ENCODE measurements at places on chromosomes 12 and 14.
A peak's percentile ranks its signal among the peaks of the same experiment; 100 is the strongest.

DNA sequence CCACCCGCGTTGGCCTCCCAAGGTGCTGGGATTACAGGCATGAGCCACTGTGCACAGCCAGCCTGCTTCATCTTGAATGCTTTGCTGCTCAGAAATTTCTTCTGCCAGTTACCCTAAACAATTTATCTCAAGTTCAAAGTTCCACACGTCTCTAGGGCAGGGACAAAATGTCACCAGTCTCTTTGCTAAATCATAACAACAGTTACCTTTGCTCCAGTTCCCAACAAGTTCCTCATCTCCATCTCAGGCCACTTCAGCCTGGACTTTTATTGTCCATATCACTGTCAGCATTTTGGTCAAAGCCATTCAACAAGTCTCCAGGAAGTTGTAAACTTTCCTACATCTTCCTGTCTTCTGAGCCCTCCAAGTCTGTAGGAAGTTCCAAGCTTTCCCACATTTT, 159.5 kb upstream of the DYRK2 start:
- DNase-seq: no peak

DNA sequence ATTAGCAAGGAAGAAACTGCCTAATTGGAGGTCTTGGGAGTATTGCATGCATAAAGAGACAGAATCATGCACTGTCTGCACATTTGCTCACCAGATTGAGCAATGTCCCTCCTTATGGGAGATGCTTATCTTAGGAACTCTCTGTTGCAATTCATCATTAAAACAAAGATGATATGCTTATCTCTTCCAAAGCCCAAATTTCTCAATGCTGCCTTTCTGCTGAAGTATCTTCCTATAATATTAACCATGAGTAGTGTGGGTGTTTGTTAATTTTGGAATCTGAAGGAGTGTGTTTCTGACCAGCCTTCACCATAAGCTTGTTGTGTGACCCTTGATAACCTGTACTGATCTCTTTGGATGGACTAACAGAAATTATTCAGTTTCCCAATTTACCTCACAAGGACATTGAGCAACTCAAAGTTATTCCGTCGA, 1257.6 kb upstream of the FLRT2 start:
- DNase-seq: no peak

DNA sequence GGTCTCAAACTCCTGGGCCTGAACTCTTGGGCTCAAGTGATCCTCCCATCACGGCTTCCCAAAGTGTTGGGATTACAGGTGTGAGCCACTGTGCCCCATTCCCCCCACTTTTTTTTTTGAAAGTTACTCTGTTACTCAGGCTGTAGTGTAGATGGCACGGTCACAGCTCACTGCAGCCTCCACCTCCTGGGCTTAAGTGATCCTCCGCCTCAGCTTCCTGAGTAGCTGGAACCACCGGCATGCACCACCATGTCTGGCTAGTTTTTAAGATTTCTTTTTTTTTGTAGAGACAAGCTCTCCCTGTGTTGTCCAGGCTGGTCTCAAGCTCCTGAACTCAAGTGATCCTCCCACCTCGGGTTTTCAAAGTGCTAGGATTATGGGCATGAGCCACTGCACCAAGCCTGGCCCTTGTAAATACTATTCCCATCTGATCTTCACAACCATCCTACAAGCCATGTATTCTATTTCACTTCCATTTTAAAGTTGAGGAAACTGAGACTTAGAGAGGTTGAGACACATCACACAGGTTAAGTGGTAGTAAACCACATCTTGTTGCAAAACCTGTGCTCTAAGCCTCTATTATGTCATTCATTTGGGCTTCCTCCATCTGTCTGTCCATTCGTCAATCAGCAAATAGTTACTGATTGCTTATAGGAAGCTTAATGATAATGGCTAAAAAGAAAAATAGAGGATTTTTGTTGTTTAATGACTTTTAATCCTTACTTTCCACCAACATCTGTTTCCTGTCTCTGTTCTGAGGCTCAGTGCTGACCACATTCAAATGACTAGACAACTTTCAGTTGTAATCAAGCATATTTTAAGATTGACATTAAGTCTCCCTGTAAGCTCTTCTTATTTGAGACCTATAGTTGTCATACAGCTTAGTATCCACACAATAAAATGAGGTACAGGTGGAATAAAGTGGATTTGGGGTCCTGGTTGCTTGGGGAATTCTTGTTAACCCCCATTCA, 9.2 kb downstream of the ASCL4 start:
- DNase-seq: no peak

GRCh38 chr12:1107669-1108068, 116.6 kb downstream of the ERC1 start:
- no peak for DNase-seq

DNA sequence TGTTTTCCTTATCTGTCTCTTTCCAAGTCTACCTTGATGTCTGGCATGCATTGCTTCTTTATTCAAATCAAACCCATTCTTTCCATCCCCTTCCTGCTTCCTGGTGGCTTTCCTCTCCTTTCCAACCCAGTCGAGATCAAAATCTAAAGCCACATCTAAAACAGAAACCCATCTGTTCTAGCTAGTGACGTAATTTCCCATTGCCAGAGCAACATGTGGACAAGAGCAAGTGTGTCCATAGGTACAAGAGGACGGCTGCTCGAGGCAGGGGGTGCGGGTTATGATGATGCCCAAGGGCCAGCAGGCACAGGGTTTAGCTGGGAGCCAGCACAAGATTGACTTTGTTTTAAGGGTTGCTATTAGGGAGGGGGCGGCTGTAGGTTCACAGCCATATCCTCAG, 7.0 kb downstream of the KRT80 start:
- no peak for DNase-seq

GRCh38 chr14:69495341-69495921, 10.9 kb downstream of the PLEKHD1 start:
- DNase-seq: no peak

- DNase-seq: peak; percentile 72
Observed at GRCh38 chr14:69615496-69616407, 4.4 kb downstream of the SUSD6 start.

- DNase-seq: no peak
Observed at GRCh38 chr14:40841886-40842285, 764.8 kb upstream of the LRFN5 start.

GRCh38 chr14:39731912-39732311, 299.7 kb upstream of the FBXO33 start:
- DNase-seq: no peak

GRCh38 chr14:63275611-63276010, 43.1 kb downstream of the GPHB5 start:
- DNase-seq: peak; percentile 53

- DNase-seq: no peak
Observed at GRCh38 chr14:68292441-68293215, 473.0 kb downstream of the RAD51B start.

GRCh38 chr12:91483471-91483985, 300.9 kb upstream of the DCN start:
- no peak for DNase-seq

GRCh38 chr12:104094284-104094683, 30.0 kb downstream of the HCFC2 start:
- no peak for DNase-seq

- no peak for DNase-seq
Observed at GRCh38 chr12:87157791-87158190, 871.4 kb downstream of the C12orf50 start.

DNA sequence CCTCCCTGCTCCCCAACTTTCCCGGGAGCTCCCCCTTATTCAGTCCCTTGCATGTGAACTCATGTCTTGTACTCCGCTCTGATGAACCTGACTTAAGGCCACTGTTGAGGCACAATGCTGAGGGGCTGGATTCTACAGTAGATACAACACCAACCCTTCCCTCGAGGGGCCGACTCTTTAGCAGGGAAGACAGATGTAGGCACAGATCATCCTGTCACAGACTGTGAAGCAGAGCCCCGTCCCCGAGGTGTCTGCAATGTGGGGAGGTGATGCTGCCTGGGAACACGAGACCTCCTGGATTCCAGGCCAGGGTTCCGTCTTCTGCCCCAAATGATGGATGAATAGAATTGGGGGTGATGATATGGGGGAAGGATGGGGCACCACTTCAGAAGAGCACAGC, 175.1 kb downstream of the CHST11 start:
- no peak for DNase-seq

DNA sequence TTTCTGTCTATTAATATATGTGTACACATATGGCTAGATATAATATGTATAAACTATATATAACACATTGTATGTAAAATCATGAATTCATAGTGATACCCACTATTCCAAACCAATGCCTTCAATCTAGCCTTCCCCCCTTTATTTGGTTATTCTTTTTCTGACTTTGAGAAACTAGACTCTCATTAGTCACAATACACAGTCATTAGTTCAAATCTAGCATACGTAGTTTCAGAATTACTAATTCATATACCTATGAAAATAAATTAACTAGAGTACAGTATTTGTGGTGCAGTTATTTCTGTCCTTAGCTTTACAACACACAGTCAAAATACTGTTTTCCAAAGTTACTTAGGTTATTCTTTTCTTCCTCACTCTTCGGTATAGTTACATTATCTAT, 268.2 kb downstream of the DPF3 start:
- DNase-seq: no peak

DNA sequence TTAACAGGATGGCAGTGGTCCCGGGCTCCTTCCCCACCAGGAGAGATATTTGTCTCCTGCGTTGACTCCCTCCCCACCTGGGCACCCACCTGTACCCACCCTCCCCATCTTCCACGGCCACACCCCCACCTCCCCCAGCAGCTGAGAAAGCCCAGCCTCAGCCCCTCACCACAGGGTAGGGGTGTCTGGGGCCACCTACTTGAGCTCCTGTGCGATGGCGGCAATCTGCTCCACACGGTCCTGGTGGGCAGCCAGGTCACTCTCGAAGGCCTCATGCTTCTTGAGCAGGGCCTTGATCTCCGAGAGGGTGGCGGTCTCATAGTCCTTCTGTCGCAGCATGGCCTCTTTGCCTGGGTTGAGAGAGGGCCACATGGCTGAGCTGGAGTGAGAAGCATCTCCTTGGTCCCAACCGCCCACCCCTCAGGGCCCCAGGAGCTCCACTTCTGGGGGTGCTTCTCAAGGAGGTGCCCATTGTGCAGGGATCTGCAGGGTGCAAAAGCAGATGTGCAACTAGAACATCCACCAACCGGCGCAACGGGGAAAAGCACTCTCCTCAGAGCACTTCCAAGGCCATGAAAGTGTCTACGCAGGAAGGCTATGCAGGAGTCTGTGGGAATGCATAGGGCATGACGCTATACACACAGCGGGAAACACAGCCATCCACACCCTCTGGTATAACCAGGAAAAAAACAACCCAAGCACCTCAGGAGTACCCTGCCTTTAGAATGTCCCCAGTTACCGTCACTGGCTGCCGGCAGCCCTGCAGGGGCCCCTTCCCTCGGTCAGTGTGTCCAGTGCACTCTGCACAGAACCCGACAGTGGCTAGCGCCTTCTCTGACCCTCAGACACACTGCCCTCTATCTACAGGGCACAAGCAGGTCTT, 92.6 kb upstream of the ZFP36L1 start:
- DNase-seq: no peak

DNA sequence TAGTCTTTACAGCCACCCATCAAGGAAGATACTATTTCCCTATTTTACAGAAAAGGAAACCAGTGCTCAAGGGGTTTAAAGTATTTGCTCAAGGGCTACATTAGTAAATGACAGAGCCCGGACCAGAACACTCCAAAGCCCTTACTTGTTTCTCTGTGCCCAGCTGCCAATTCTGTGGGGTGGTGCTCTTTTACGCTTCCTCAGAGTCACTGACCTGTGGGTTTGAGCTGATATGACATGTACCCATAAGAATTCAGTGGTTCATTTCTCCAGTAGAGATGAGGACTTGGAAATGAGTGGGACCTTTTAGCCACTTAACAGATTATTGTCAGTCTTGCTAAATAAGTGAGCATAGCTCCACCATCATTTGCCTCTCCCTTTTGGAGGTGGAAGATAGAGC, 37.4 kb upstream of the NKX2-8 start:
- no peak for DNase-seq

DNA sequence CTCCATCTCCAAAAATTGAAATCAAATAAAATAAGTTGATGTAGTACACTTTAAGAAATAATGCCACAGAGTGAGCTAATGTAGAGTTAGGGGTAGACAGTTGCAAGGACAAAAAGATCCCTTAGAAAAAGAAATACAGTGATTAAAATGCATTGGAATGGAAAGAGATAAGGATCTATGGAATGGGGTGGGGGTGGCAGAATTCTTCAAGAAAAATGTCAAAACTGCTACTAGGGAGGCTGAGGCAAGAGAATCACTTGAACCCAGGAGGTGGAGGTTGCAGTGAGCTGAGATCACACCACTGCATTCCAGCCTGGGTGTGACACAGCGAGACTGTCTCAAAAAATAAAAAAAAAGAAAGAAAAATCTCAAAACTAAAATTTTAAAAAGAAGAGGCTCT, 6.5 kb downstream of the OLR1 start:
- DNase-seq: no peak

DNA sequence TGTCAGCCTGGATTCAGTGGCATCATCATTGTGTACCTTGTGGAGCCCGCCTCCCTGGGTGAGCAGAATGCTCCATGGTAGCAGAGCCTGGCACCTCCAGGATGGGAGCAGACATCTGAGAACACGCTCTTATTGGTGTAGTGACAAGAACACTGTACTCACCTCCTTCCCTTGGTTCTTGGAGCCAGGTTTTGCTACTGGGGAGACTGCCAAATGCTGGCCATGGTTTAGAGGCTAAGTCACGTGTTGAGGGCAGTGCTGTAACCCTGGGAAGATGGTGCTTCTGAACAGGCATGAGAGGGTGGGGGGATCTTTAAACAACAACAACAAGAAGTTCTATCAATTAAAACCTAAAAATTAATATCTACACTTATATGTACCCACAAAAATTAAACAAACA, 47.6 kb upstream of the ASPG start:
- no peak for DNase-seq

DNA sequence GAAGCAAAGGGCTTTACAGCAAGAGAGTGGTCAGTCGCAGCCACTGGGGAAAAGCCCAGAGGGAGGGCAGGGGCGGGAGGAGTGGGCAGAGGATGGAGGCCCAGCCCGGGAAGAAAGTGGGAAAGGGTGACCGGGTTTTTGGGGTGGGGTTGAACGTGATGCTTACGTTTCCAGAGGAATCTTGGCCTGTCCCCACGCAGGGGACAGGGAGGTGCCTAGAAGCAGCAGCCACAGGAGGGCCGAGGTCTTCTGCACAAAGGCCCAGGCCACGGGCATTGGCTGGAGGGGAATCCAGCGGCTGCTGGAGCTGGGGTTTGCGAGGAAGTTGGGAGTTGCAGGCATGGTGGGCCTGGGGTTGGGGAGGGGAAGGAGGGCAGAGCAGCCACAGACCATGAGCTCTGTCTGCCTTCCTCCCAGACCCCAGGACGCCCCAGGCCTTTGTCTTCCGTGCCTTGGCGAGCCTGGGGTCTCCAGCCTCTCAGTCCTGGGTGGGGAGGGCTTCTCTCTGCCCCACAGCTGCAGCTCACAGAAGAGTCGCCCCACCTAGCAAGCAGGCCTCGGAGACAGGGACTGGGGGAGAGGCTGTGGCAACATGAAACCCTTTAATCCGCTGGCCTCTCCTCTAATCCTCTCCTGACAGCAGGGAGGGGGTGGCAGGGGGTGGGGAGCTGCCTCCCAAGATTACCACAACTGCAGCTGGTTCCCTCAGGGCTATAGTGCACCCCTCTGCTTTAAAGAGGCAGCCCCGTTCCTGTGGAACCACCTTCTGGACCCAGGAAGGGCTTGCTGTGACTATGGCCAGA, at the start of gene CACNA2D4:
CACNA2D4 (minus strand) TSS at position 572 of the 803 bp plus-strand sequence; CDS start at position 393, 179 bp downstream.
- no peak for DNase-seq

GRCh38 chr12:48349471-48349870, 1.2 kb downstream of the ZNF641 start:
- no peak for DNase-seq

GRCh38 chr12:48943221-48943620, 14.1 kb downstream of the ARF3 start:
- no peak for DNase-seq
